ENCODE measurements at places on chromosomes 5 and 9.
A peak's percentile ranks its signal among the peaks of the same experiment; 100 is the strongest.

- no peak for DNase-seq
Measured at GRCh38 chr9:114399381-114399780, 11.6 kb upstream of the AKNA start.

DNA sequence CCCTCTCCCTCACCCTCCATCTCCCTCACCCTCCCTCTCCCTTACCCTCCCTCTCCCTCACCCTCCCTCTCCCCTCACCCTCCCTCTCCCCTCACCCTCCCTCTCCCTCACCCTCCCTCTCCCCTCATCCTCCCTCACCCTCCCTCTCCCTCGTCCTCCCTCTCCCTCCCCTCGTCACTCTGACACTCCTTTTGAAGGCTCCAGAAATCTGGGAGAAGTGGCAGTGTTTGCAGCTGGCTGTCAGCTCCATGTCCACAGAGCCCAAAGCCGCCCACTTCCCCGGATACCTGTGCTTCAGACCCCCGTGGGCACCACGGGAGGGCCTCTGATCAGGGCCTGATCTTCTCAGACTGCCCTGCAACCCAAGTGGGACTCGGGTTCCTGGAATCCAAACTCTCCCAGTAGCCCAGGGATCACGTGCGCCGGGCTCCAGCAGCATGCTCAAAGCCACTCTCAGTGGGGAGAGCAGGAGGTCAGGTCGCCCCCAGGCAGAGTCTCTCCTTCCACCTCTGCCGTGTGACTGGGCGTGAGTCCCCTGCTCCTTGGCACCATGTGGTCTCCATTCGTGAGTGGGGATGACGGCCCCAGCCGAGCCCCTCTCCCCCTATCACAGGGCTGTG, 33.1 kb downstream of the DBH start:
- no peak for DNase-seq

GRCh38 chr9:72464857-72465592, 56.4 kb upstream of the TMC1 start:
- no peak for DNase-seq

GRCh38 chr5:96083361-96083881, 121.8 kb upstream of the ELL2 start:
- peak; percentile 48 for DNase-seq
